ENCODE measurements at places on chromosomes 7 and 10. TPM values are rescaled to one million over a fixed set of nuclear protein-coding genes. Genes with fewer than 3 reads are reported as not detected.

Gene ACTL6B
- polyA plus RNA-seq, result not detected

Gene PLCE1
- 38.2 TPM for polyA plus RNA-seq

Gene KLLN
- 0.33 TPM for polyA plus RNA-seq

Gene SPDYE1
- polyA plus RNA-seq, result 0.18 TPM

Gene MAP3K8
- 2.0 TPM for polyA plus RNA-seq

Gene CARD11
- polyA plus RNA-seq, result 0.33 TPM

Gene FGFBP3
- polyA plus RNA-seq, result 2.6 TPM

Gene RGR
- 16.4 TPM for polyA plus RNA-seq

Gene FRAT1
- polyA plus RNA-seq, result 1.5 TPM

Gene OR6V1
- not detected for polyA plus RNA-seq

Gene TLX1
- not detected for polyA plus RNA-seq

Gene RARRES2
- 54.5 TPM for polyA plus RNA-seq

GRCh38 chr7:106959753-106960152 is 84.8 kb upstream of the PRKAR2B start:
- no peak for DNase-seq

- DNase-seq, result no peak
Observed at GRCh38 chr10:2099321-2099720, 362.0 kb upstream of the ADARB2 start.

DNA sequence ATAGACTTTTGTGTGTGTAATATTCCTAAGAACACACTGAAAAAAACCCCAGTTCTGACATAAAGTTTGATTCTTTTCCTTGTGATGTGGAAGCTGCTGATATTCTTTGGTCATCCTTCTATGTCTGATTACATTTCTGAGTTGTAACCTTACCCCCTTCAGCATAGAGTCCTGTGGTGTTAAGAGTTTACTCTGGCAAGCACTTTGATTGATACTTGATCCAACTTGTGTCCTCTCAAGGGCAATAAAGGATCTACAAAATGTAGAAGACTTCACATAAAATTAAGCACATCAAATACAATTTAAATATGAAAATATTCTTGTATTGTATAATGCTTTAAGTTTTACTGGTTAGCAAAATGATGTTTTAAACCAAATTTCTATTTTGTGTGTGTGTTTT is 221.7 kb upstream of the DKK1 start:
- no peak for DNase-seq

GRCh38 chr7:150511048-150511447 is 3.6 kb upstream of the GIMAP7 start:
- DNase-seq, result no peak

DNA sequence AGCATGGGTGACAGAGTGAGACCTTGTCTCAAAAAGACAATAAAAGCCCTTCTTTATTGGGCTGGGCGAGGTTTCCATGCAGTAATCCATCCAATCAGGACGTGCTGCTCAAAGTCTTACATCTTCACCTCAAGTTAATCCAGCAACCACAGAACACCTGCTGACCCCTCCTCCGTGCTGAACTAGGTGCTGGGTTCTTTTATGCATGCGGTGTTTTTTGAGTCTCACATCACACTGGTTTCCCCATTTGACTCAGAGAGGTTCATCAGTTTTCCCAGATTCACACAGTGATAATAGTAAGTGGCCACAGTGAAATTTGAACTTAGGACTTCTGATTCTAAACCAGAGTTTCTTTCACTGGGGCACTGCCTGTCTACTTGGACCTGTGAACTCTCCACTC is 58.3 kb upstream of the GTF2I start:
- DNase-seq, result no peak

- DNase-seq, result no peak
Observed at GRCh38 chr7:157702311-157703023, 365.7 kb downstream of the DNAJB6 start.

GRCh38 chr7:105011831-105012502 is 2.0 kb upstream of the KMT2E start:
- peak; percentile 47 for DNase-seq

GRCh38 chr7:98294798-98295382 is 13.4 kb downstream of the BRI3 start:
- no peak for DNase-seq

- DNase-seq, result peak; percentile 65
Observed at GRCh38 chr10:24008164-24009091, 200.5 kb upstream of the KIAA1217 start.

GRCh38 chr7:6251653-6252052 is 20.8 kb downstream of the CYTH3 start:
- no peak for DNase-seq

DNA sequence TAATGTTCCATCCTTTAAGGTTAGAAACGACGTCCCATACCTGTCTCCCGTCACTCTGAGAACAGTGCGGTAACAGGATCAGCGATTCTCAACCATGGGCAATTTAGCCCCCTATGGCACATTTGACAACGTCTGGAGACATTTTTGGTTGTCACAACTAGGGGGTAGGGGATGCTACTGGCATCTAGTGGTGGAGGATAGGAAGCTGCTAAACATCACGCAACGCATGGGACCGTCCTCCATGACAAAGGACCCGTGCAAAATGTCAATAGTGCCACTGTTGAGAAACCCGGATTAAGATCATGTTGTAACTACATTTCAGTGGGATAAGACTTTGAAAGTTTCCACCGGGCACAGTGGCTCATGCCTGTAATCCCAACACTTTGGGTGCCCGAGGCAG is 5.0 kb upstream of the PAXIP1 start:
- no peak for DNase-seq

GRCh38 chr10:4181621-4182049 is 396.6 kb upstream of the KLF6 start:
- peak; percentile 77 for DNase-seq

GRCh38 chr7:90488220-90488619 is 18.8 kb downstream of the PTTG1IP2 start:
- DNase-seq, result no peak
